ENCODE measurements at places on chromosomes 7 and 10.

DNA sequence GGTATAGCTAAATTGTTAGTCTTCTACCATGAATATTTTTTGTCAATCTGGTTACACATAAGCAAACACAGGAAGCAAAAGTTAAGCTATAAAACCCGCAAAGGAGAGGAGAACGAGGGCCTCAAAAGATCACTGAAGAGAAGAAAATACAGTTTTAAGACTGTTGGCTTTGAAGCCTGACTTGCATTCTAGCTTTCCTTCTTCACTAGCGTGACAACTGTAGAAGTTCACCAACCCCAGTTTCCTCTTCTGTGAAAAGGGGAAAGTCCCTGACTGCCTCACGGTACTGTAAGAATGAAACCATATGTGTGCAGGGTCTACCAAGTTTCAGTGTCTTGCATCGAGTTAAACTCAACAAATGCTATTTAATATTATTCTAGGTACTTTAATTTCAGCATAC lies 7.5 kb upstream of the LRRN3 start:
- DNase-seq, result no peak

DNA sequence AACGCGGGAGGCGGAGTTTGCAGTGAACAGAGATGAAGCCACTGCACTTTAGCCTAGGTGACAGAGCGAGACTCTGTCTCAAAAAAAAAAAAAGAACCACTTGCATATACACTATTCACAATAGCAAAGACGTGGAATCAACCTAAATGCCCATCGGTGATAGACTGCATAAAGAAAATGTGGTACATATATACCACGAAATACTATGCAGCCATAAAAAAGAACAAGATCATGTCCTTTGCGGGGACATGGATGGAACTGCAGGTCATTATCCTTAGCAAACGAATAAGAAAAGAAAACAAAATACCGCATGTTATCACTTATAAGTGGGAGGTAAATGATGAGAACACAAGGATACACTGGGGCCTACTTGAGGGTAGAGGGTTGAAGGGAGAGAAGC lies 39.5 kb downstream of the EGFR start:
- DNase-seq, result no peak

DNA sequence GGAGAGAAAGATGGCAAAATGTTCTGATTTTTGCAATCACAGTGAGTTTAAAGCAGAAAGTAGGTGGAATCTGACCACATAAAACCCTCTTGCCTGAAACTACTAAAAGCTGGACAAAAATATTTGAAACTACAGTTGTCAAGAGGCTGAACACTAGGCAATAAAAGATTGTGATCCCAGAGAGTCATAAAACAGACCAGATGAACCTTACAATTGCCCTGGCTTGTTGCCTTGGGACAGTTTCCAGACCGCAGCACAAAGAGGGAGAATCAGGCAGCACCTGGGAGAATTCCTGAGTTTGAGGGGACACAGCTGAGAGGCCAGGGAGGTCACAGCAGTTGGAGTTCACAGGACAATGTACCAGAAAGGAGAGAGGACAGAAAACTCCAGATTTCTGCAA lies 107.3 kb upstream of the NANOS1 start:
- no peak for DNase-seq

DNA sequence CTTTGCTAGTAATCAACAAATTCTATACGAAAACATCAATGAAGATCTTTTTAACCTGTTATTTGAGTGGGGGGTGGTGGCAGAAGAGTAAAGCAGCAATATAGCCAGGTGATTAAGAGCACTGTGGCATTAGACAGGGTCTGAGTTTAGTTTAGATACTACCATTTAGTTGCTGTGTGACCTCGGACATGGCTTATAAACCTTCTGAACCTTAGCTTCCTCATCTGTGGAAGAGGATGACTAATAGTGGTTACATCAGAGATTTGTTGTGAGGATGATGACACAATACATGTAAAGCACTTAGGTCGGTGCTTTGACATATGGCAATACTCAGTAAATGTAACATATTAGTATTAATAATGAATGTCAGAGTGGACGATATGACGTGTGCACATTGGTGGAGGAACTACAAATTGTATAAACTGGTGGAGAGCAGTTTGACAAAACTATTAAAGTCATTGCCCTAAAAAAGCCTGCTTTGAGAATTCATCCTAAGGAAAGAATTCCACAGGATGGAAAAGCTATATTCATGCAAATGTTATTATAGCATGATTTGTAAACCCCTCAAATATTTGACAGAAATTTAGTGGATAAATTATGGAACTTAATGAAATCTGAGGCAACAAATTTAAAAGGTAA lies 24.3 kb downstream of the SPAG6 start:
- DNase-seq, result no peak

DNA sequence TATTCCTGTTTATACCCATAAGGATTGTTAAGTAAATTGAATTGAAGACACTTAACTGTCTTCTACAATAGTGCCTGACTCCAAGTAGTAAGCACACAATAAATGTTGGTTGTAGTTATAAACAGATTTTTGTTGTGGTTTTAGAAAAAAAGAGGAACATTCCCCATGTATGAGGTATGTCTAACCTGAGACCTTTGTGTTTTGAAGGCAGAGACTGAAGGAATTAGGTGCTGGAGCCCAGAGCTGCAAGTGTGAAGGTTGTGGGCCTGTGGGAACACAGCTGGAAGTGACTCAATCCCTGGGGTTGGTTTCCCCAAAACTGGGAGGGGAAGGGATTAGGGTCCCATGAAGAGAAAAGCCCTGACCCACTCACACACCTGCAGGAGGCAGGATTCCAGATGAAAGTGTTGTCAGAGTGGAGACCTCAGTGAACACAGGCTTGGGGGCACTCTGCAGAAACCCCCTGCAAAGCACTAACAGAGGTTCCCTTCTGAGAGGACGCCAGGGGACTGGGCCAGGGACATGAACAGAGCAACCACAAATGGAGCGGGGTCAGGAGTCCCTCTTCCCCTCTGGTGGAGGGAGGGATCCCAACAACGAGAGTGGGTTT lies 265.1 kb upstream of the KLF14 start:
- no peak for DNase-seq

GRCh38 chr10:93468461-93469213 lies 13.5 kb downstream of the MYOF start:
- no peak for DNase-seq

DNA sequence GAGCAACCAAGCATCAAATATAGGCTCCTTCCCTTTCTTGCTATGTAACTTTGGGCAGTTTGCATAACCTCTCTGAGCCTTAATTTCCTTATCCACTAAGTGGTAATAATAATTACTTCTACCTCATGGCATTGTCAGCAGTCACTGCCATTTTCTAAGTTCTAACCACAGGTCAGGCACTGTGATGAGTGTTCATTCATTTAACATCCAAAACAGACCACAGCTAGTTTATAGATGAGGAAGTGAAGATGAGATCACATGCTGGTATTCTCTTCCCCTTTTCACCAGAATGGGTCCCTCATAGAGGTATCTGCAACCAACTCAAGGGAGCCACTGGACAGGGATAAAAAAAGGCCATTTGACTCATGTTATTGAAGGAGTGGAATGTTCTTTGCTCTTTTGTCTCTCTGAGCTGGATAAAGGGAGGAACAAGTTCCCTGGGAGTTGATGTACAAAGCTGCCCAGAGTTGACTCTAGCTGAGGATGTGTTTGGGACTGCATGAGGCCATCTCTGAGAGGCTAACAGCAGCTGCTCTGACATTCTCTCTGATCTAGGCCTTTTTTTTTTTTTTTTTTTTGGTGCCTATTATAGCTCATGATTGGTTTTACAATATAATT lies 65.0 kb downstream of the DNAJC12 start:
- no peak for DNase-seq

DNA sequence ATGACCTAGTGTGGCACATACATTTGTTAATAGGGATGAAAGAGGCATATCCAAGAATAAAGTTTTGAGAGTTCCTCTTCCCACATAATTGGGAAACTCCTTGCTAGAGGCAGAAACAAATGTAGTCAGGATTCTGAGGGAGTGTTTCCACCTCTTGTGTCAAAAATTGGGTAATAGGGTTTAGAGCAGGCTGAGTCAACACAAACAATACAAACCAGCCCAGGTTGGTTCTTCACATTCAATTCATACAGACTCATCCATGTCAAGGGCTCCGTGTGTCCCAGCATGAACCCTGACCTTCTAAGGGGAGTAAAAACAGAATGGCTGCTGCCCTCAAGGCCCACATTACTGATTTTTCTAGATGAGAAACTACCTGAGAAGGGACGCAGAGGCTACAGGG lies 75.3 kb downstream of the GLI3 start:
- DNase-seq, result no peak

- no peak for DNase-seq
These were observed 39.5 kb downstream of the IL2RA start for GRCh38 chr10:6022660-6023059.

DNA sequence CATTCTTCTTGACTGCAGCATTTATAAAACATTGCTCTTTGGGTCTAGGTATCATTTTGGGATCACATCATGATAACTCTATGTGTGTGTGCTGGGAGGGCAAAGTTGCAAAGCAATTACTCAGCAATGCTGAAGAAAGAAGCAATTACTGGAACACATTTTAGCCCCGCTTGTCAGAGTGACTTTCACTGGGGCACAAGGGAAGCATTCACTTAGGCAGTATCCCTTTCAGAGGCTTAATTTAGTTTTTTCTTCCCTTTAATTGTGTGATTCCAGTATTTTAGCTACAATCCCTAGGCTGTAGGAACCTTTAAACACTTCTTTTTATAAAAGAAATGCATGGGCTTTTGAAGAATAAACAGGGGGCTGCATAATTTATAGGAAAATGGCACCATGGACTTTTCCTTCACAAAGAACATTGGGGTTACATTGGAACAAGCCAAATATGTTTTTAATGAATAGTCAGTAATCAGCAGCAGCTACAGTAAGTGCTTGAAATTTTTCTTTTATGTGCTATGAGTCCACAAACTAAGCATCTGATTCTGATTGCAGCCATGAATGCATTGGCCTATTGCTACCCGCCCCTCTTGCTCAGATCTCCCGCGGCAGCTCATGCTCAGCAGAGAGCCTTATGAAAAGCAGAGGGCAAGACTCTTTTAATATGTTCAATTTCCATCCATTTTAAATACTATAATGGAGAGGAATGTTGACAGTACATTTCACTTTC lies 51.2 kb upstream of the NXPH1 start:
- no peak for DNase-seq

DNA sequence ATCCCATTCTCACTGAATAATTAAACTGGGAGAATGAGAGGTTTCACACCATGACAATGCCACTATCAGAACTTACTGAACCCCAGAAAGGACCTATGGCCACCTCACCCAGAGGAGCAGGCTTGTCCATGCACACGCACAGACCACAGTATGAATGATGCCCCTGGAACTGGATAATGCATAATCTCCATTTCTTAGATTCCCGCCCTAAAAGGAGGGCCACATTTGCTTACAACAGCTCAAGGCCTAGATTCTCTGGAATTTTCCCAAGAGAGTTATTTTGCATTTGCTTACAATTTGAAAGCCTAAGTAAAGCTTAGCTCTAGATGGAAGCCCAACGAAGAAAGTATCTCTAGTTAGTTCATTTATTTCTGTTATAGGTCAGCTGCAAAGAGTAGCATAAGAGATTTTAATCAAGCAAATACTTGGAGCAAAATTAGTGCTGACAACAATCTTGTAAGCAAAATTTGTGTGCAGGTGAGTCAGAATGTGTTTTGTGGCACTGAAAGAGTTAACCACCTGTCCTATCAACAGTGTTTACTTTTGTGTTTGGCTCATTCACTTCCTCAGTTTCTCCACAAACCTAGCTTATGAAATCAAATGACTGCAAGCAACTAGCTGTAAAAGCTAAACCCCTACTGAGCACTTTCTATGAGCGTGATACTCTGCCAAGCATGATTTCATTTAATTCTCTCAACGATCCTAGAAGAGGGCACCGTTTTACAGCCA lies 32.1 kb downstream of the ELMO1 start:
- no peak for DNase-seq

DNA sequence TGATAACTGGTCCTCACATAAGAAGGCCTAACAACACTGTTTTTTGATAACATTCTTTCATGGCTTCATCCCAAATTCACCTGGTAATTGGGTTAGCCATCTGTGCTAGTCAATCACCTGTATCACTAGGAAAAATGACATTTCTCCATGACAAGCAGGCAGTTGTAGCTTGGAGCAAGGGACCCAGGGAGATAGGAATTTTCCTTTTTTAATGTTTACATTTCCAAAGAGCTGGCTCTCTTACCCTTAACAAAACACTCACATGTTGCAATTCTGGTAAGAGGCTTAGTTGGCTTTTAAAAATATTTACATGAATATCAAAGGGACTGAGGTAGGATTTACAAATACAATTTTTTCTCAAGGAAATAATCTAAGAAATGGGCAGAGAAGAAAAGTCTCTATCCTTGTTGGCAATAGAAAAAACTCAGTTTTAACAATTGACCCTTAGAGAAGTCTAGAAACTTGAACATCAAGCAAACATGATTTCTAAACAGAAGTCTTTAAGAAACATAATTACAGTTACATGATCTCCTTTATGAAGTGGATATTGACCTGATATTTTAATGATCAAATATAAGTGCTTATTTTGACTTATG lies 16.1 kb upstream of the AKR1C1 start:
- DNase-seq, result no peak

DNA sequence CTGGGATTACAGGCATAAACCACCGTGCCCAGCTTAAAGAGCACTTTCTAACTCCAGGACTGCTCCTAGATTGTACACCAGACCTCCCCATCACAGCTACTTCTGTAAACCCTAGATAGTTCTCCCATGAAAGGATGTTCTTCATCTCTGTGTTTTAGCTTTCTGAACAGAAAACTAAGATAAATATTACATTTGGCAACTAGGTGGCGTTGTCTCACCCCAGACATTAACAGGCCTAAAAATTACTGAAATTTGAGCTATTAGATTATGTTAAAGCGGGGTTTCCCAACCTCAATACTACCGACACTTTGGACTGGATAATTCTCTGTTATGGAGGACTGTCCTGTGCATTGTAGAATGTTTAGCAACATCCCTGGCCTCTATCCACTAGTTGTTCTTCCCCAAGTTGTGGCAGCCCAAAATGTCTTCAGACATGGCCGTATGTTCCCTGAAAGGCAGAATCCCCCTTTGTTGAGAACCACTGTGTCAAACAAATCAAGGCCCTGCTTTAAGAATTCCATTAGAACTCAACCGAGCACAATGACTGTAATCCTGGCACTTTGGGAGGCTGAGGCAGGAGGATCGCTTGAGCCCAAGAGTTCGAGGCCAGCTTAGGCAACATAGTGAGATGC lies 19.1 kb downstream of the ATOH7 start:
- DNase-seq, result no peak

- DNase-seq, result no peak
These were observed 55.7 kb downstream of the LRRTM3 start for GRCh38 chr10:66981361-66982052.

GRCh38 chr7:3464900-3465622 lies 164.0 kb downstream of the SDK1 start:
- no peak for DNase-seq

- no peak for DNase-seq
These were observed 242.9 kb downstream of the PTEN start for GRCh38 chr10:88106366-88106765.

Measured in cardiac septum (tissue), 1 donor.